ENCODE measurements at places on chromosomes 5 and 9.
A peak's percentile ranks its signal among the peaks of the same experiment; 100 is the strongest.

GRCh38 chr5:68403301-68403700 lies 187.7 kb downstream of the PIK3R1 start:
- DNase-seq: no peak

DNA sequence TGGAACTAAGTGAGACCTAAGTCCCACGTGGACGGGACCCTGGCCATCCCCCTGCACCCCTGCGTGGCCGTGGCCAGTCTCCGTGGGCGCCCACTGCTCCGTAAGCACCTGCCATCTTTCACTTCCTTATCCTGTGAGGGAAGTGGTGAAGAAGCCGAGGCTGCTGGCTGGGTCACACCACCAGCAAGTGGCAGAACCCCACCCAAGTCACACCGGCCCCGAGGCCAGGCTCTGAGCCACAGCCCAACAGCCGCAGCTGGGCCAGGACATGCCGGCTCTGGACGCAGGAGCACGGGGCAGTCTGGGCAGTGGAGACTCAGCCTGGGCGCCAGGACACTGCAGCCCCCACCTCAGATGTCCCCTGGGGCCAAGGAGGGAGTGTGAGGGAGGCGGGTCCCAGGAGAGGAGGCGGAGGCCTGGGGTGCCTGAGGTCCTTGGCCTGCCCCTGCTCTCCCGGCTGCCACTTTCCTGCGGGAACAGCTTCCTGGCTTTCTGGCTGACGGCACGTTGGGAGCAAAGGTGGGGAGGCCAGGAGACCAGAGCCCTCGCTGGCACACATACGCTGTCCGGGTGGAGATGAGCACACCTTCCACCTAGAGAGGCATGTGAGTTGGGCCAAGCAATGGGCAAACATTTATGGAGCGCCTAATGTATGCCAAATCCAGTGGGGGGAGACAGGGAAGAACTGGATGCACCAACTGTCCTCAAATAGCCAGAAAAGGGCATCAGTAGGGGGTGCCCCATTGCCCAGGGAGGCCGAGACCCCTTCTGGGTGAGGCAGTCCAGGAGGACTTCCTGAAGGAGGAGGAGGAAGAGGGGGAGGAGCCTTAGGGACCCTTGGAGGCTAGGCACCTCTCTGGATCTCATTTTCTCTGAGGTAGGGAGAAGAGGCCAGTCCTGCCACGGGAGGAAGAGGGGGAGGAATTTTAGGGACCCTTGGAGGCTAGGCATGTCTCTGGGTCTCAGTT lies 43.9 kb upstream of the EGFL7 start:
- DNase-seq: no peak

GRCh38 chr9:128723352-128723865 lies 518 bp downstream of the ZDHHC12 start:
- no peak for DNase-seq

DNA sequence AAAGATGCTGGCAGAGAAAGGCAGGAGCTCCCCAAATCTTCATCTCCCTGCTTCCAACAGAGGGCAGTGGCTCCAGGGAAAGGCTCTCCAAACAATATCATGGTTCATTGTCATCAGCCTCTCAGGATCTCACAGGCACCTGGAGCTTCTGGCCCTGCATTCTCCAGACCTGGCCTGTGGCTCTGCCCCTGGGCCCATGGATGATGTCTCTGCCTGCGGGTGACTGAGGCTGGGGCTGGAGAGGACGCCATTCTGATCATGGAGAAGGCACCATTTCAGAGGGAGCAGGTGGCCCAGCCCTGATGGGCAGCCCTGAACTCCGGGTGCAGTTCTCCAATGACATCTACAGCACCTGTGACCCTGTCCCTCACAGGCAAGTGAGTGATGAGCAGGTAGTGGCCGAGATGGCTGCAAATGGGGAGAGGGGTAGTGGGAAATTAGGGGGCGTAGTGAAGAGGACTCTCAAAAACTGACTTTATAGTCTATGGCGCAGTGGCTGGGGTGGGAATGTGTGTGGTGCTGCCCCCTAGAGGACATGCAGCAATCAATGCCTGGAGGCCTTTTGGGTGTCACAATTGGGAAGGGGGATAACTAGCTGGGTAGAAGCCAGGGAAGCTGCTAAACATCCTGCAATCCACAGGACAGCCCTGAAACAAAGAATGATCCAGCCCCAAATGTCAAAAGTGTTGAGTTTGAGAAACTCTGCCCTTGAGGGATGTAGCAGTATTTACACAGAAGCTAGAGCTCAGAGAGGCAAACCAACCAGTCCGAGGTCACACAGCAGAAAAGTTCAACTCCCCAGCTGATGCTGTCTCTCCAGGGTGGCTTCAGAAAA lies 3.2 kb downstream of the SH3PXD2B start:
- no peak for DNase-seq

DNA sequence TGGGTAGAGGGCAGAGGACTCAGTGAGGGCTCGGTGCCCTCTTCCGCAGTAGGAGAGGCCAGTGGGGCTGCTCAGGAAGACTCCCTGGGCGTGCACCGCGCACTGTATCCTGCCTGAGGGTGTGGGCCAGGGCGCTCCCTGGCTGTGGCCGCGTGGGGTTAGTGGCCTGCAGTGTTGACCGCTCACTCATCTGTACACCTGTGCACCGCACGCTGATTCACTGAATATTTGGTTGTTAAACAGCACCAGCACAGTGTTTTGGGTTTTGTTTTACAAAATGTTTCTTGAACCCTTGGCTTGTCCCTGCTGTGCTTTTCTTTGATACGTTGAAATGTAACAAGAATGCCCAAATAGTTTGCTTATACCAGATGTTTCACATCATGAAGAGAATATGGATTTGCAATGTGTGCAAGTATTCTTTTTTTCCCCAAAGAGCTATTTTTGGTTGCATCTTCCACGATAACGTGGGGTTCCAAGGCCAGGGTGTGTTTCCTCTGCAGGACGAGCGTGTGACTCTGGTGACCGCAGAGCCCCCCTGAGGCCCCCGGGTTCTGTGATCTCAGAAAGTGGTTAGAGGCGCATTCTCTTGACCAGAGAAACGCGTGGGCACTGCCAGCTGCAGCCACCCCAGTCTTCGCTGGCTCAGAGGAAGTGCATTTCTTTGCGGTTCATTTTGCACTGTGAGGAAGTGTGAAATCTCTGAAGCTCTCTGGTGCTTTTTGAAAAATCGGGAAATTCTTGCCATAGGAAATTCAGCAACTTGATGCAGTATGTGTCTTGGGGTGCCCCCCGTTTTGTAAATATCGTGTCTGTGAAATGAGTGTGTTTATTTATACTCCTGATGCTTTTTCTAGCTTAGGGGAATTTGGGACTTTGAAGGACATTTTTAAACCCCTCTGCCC lies 46.9 kb downstream of the AHRR start:
- no peak for DNase-seq

- no peak for DNase-seq
Measured at GRCh38 chr9:77978086-77978781, 53.4 kb downstream of the GNAQ start.

GRCh38 chr9:16653491-16654399 lies 216.7 kb downstream of the BNC2 start:
- no peak for DNase-seq

DNA sequence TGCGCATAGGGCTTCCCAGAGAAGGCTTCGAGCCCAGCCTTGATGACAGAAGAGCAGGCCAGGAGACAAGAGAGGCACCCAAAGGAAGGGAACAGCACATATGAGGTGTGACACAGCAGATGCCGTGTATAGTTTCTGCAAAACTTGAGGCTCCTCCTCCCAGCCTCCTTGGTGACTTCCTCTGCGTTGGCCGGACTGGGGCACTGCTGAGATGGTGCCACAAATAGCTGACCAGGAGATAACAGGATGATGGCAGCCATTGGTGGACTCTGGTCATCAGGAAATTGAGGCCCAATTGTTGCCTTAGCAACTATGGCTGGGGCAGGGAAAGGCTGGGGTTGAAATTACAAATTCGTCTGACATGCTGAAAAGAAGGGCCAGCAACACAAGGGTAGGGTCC lies 4.8 kb upstream of the ZNF79 start:
- no peak for DNase-seq

GRCh38 chr9:125235804-125236519 lies 5.2 kb downstream of the HSPA5 start:
- DNase-seq: no peak

DNA sequence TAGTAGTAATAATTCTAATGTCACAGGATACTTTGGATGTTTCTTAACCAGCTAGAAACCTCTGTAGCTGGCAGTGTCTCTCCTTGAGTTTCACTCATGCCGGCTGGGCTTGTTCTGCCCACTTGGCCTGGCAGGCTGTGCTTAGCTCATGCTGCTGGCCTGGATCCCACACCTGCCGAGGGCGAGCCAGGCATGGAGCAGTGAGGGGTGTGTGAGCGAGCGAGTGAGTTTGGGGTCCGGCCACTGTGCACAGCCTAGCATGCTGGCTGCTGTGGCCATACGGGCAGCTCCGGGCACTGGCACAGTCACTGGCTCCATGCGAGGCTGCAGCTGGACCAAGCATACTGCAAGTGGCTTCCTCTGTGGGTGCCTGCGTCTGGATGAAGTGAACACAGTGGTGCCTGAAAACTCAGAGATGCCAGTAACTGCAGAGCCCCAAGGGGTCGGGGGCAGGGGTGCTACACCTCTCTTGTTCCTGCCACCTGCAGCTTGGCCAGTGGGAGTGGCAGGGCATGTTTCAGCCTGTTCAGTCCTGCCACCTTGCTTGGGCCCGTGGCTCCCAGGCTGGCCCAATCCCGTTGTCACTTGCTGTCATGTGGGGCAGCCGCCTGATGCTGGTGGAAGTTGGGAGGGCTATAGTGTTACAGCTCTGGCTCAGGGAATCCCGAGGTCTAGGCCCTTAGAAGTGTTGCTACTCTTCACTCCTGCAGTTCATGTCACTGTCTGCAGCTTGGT lies 9.9 kb downstream of the FSD1L start:
- DNase-seq: no peak

GRCh38 chr5:69497006-69497520 lies 4.5 kb downstream of the OCLN start:
- no peak for DNase-seq

DNA sequence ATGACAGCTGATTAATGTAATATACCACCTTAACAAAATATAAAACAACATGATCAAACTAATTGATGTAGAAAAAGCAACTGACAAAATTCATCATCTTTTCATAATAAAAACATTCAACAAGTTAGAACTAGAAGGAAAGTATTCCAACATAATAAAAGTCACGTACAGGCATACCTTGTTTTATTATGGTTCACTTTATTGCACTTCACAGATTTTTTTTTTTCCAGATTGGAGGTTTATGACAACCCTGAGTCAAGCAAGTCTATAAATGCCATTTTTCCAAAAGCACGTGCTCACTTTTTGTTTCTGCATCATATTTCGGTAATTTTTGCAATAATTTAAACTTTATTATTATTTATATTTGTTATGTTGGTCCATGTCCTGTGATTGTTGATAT lies 1120.3 kb downstream of the PTPRD start:
- DNase-seq: no peak

- DNase-seq: no peak
Measured at GRCh38 chr5:82414041-82414388, 135.9 kb upstream of the RPS23 start.

GRCh38 chr5:146076028-146076427 lies 29.3 kb downstream of the PLAC8L1 start:
- no peak for DNase-seq

- no peak for DNase-seq
Measured at GRCh38 chr5:76801159-76801802, 17.5 kb upstream of the F2RL1 start.

DNA sequence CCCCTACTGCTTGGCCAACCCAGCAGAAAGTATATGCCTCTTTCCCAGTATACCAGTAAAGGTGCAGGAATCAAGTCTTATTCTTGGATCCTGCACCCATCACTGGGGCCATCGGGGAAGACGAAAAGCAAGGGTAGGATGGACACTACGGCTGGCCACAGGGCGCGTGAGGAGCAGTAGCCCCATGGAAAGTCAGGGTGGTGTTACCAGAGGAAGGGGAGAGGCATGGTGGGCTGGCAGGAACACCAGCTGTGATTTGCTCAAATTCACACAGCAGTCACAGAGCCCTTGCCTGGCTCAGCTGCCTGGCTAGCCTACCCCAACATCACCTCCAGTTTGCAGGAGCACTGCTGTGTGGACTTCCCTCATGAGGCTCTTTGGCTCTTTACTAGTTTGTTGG lies 34.5 kb upstream of the SAP30L start:
- no peak for DNase-seq

- no peak for DNase-seq
Measured at GRCh38 chr9:18771763-18772162, 261.2 kb downstream of the SAXO1 start.

- peak; percentile 60 for DNase-seq
Measured at GRCh38 chr5:123868267-123868666, 356.3 kb downstream of the CSNK1G3 start.

DNA sequence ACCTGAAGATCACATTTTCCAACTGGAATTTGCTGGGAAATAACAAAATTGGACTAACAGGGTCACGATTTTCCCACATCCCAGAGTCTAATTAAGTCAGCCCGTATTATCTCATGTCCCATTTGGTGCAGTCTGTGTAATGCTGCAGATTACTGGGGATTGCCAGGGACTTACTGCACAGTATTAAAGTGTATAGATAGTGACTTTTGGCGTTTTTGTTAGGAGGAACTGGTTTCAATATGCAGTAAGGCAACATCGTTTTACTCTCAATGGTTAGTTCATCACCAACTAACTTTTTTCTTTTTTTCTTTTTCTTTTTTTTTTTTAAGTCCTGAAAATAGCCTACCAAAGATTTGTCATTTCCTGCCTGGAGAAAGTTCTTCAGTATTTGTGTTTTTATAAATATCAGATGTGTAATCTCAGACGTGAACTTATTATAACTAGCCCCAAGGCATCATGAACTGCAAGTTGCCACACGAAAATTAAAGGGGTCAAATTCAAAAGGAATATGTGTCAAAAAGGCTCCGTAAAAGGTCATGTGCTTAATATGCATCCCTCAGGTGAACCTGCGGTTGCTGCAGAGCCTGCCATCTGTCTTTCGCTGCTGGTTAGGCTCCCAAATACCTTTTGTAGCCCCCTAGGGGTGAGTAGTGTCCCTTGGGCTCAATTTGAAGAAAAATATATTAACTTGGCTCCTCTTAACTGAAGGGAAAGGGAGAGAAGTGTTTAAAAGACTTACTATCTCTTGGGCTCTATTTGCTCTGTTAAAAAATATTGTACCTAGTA lies 176.7 kb upstream of the ADAMTSL1 start:
- peak; percentile 7 for DNase-seq

DNA sequence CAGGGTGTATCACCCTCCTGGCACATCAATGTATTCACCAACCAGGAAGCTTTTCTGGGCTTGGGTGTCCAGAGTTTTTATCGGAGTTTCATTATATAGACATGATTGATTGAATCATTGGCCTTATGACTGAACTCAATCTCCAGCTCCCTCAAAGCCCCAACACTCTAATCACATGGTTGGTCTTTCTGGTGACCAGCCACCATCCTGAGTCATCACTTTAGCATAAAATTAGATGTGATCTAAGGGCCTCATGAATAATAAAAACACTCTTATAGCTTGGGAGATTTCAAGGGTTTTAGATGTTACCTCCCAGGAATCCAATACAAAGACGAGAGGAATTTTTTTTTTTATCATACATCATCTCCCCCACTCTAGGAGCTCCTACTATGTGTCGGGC lies 7.7 kb upstream of the PBX3 start:
- DNase-seq: no peak

- peak; percentile 47 for DNase-seq
Measured at GRCh38 chr5:124461941-124462340, 284.5 kb downstream of the ZNF608 start.

DNA sequence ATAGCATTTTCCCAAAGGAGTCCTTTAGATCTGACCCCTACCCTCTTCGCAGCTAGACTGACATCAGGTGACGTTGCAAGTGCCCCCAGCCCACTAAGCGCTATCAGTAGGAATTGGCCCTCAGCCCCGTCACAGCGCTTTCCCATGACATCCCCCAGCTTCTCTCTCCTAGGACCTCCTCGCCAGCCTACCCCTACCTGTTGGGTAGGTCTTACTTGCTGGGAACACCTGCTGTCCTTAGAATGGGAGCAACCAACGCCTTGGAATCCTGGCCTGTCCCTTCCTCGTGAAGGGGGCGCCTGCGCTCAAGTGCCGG lies 584 bp upstream of the PIP5K1B start:
- DNase-seq: no peak

Data from NCI-H774 (cell line).